Activated gamma-delta T cell (primary cell): ENCODE measurements at places on chromosomes 13 and 19.

GRCh38 chr19:35344511-35345031 lies 3.1 kb upstream of the FFAR1 start:
- DNase-seq, result no peak

GRCh38 chr13:112143753-112144615 lies 77.0 kb downstream of the SOX1 start:
- DNase-seq, result no peak

GRCh38 chr13:94765814-94766213 lies 53.5 kb upstream of the SOX21 start:
- DNase-seq, result no peak

- DNase-seq, result no peak
These were observed 39.4 kb downstream of the IER2 start for GRCh38 chr19:13189600-13189999.

DNA sequence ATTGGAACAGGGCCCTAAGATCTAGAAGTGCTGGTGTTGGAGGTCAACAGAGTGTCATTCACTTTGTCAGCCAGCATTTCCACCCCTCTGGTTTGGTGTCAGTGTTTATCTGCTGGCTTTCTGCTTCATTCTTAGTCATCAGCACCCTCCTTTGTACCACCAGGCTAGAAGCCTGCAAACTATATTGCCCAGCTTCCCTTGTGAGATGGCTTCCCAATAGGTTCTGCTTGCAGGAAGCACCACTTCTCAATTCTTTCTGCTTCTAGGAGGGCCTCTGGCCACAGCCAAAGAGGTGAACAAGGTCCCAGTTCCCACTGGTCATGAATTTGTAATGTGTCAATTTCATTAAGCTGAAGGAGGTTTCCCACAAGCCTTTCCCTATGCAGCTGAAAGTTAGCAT lies 36.4 kb upstream of the CALM3 start:
- DNase-seq, result no peak

GRCh38 chr13:113656003-113656588 lies 1.9 kb downstream of the ATP4B start:
- DNase-seq, result no peak

DNA sequence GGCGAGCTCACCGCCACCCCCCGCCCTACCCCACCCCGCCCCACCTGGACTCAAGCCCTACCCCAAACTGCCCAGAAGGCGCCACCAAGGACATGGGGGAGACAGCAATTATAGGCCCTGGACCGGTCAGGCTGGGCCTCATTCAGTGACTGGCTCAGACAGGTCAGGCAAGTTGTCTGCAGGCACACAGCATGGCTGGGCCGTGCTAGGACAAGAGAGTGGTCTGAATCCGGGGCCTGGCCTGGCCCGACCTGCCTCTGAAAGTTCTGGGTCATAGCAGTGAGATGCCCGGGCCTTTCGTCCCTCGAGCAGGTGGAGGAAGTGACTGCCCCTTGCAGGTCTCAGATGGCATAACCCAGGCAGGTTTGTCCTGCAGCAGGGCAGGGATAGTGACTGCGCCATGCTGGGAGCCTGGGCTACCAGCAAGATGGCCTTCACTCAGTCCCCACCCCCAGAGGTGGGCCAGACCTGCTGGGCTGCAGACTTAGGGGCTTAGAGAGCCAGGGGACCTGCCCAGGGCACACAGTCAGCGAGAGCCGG lies 21.0 kb downstream of the COMP start:
- DNase-seq, result no peak

DNA sequence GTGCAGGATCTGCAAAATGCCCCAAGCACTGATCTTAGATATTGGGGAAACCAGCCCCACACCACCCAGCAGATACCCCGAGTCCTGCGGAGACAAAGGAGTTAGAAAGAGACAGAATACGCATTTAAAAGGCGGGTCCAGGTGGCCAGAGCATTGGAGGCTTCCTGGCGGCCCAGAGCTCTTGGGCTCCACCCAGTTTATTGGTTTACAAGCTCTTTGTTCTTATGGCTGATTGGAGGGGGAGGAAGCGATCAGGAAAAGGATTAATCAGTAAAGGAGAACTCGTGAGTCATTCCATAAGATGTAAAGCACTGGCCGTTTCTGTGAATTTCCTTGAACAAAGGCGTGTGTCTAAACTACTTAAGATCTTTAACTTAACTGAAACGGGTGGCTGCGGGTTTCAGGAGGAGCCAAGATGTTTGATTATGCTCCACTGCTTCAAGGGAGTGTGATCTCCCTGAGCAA lies 926 bp downstream of the ZNF587 start:
- DNase-seq, result no peak

DNA sequence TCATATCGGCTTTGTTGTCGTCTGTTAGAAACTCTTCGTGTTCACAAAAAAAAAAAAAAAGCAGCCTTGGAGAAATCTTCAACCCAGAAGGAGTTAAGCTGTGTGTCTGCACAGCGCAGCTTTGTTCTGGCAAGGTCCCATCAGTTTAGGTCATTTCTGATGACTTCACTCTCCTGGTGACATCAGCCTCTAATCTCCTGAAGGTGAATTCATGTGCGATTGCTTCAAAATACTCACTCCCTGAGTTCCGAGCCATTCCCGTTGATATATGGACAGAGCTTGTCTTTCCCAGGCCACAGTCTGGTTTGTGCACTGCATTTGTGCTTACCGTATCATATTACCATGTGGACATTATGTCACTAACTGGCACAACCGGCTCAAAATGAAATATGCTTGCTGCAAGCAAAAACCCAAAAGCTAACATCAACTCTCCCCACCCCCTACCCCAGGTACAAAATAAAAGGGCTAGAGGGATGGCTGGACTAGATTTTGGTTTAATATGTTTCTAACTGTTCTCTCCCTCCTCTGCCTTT lies 342.4 kb downstream of the KCNRG start:
- DNase-seq, result no peak

DNA sequence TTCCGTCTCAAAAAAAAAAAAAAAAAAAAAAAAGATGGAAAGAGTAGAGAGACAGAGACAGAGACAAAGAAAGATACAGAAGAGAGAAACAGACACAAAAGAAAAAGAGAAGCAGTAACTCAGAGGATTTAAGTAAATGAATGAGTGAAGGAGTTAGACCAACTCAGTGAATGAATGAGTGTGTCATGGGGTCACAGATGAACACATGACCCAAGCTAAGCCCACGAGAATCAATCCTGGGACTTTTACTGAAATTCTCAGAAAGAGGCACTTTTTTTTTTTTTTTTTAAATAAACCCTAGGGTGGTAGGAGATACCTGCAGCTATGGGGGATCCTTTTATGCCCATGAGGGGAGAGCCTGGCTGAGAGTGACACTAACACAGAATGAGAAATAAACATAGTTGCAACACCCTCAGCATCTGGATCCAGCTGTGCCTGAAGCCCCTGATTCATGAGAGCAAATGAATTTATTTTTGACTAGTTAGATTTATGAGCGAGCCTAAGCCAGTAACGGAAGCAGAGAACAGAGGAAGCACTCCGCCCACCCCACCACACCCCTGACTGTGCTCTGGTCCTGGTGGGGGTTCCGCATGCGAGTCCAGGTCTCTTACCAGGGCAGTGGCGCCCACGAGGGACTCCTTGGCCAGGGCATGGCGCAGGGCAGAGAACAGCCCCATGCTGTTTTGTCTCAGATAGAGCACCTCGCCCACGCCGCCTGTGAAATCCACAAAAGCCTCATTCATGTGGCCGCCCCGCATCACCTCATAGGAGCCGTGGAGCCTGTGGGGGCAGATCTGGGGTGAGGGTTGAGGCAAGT lies 4.6 kb downstream of the CAPN12 start:
- DNase-seq, result no peak

GRCh38 chr13:40169476-40169875 lies 497.0 kb downstream of the FOXO1 start:
- no peak for DNase-seq

DNA sequence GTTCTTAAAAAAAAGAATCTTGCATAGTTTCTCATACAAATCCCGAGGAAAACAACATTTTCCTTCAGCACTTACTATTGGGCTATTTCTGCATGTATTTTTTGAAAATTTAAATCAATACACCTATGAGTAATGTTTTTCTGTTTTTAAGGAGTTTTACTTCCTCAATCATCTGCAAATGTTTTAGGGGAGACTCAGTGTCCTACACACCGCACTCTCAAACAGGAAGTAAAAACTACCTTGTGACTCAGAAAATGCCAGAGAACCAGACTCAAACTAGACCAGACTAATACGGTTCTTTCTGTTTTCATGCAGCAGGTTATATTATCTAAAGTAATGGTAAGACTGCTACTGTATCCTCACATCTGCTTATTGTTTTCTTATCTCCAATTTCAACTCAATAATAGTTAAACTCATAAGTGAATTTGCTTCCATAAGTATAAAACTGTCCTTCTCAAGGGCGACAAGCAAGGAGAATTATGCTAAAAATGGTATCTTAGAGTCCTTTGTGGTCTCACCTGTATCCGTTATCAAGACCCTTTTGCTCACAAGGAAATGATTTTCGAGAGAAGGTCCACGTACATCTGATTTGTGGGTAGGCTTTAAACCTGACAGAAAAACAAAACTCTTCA lies 52.5 kb downstream of the FLT3 start:
- no peak for DNase-seq
